Stimulated activated CD4-positive, alpha-beta T cell treated with anti-CD3 and anti-CD28 coated beads, Interleukin-12 subunit alpha, Interleukin-12 subunit beta, amount 100 ng/mL, for 24 hours (primary cell): ENCODE measurements at places on chromosomes 12 and 14.

DNA sequence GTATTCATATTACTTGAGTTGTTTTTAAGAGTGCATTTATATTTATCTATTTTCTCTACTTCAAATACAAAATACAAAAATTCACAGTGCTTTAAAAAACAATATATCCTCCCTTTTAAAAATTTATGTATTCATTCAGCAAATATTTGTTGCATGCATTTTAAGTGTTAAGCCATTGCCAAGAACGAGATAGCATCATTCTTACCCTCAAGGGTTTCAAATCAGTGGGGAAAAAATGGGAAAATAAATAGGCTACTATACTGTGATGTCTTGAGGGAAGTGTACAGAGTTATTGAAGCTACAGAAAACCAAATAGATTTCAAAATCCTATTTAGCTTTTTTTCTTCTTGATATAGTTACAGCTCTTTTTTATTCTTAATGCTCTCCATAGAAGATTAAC, 23.2 kb downstream of the MRPS35 start:
- no peak for DNase-seq

DNA sequence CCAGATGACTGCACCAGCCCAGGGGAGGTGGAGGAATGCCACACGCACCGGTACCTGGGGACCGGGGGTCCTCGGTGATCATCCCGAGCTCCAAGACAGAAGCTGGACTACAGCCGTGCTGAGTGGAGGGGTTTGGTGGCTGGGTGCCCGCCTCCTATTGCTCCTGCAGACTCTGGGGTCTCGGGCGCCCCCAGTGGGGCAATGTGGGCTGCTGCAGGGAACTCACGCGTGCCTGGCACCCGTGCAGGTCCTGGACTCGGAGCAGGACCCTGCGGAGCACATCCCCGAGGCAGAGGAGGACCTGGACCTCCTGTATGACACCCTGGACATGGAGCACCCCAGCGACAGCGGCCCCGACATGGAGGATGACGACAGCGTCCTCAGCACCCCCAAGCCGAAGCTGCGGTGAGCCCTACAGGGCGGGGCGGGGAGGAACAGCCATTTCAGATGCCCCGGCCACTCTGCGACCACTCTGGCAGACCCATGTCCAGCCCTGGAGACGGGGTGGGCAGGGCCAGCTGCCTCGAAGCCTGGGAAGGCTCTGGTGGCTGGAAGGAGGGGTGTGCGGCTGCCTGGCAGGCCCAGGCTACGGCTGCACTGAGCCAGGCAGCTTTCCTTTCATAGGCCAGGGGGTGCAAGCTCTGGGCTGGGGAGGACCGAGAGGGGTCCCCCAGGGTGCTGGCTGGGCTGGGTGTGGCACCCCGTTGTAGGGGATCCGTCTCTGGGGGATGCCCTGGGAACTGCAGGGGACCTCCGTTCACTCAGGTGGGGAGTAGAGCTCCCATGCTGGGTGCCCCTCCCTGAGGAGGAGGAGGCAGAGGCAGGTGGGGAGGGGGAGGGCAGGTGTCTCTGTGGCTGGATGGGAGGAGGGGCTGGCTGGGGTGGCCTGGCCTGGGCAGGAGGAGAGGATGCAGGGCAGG, 21.6 kb upstream of the TEX22 start:
- no peak for DNase-seq

DNA sequence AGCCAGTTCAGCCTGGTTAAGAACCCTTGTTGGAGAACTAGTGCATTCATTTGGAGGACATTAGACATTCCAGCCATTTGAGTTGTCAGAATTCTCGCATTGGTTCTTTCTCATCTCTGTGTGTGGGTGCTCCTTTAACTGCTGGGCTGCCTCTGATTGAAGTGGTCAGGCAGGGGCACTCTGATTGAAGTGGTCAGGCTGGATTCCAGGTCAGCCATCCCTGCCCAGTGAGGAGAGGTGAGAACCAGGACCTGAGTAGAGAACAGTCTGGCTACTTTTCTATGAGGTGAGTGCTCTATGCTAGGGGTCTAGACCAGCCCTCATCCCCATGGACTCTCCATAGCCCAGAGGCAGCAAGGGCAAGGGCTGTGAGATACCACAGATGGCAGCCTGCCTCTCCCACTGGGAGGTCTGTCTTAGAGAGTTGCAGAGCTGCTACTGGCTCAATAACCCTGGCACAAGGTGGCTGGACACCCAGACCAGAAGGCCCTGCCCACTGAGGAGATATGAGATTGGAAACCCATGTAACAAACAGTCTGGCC, 691.6 kb downstream of the TMTC2 start:
- DNase-seq = no peak

- DNase-seq = no peak
Measured at GRCh38 chr14:56797003-56797568, 13.2 kb downstream of the OTX2 start.

GRCh38 chr12:40819436-40820108, 127.3 kb downstream of the CNTN1 start:
- DNase-seq = no peak

- DNase-seq = no peak
Measured at GRCh38 chr12:93944911-93945310, 203.5 kb upstream of the PLXNC1 start.

DNA sequence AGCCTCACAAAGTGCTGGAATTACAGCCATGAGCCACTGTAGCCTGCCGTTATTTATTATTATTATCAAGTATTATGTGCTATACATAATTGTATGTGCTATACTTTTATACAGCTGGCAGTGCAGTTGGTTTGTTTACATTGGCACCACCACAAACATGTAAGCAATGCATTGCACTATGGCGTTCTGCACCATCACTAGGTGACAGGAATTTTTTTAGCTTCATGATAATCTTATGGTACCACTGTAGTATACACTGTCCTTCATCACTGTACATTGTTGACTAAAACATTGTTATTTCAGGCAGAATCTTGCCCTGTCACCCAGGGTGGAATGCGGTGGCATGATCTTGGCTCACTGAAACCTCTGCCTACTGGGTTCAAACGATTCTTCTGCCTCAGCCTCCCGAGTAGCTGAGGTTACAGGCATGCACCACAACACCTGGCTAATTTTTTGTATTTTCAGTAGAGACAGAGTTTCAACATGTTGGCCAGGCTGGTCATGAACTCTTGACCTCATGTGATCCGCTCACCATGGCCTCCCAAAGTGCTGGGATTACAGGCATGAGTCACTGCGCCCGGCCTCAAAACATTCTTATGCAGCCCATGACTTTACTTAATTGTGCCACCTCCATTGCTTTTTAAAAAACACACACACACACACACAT, 17.1 kb downstream of the MRPL42 start:
- DNase-seq = no peak

DNA sequence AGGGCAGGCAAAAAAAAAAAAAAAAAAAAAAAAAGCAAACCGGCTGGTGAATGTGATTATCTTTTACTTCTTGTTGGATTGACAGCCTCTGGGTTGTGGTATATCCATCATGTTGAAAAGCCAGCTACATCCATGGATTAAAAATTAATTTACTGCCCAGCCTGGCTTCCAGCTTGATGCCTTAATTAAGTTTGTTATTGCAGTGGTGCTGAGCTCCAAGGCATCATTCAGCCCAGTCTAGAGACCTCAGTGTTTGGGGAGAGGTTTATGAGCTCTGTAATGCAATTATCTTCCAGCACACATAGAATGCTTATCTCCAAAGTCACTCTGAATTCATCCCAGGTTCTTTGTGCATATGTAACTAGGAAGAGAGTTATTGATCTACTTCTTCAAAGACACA, 114.8 kb downstream of the RIMBP2 start:
- DNase-seq = no peak

GRCh38 chr12:132352896-132353800, 23.8 kb upstream of the GALNT9 start:
- no peak for DNase-seq

- no peak for DNase-seq
Measured at GRCh38 chr14:105218611-105219010, 29.7 kb upstream of the BTBD6 start.

GRCh38 chr12:109477185-109477962, at the start of the genes KCTD10 and UBE3B:
Gene KCTD10, minus strand, starts transcription at chr12:109477300. Its CDS starts 38 bp downstream, at chr12:109477262.
Gene UBE3B, plus strand, starts transcription at chr12:109477634. Its CDS starts 5,918 bp downstream, at chr12:109483552.
- DNase-seq = peak; percentile 66
